SK-N-SH (cell line): ENCODE measurements at places on chromosomes 12 and 14. TPM values are rescaled to one million over a fixed set of nuclear protein-coding genes. Genes with fewer than 3 reads are reported as not detected.

SYCP3 gene
- 0.06 and 0.07 TPM in 2 replicates for polyA plus RNA-seq

ATG2B gene
- polyA plus RNA-seq = 5.8 and 7.5 TPM in 2 replicates

ASIC1 gene
- polyA plus RNA-seq = 24.3 and 28.4 TPM in 2 replicates

- no peaks in the 10 kb centered on the region for H3K27me3 ChIP-seq
- H3K36me3 ChIP-seq = peaks cover 89% of the 10 kb centered on the region
- no peak for DNase-seq
- H3K27ac ChIP-seq = no peak overlapping the region
- no peaks in the 10 kb centered on the region for H3K4me1 ChIP-seq
- no peak overlapping the region for H3K4me3 ChIP-seq
These were observed 107.6 kb downstream of the PLEKHG7 start for GRCh38 chr12:92810370-92810769.

DEGS2 gene
- polyA plus RNA-seq = 0.02 TPM in 2 replicates

DNA sequence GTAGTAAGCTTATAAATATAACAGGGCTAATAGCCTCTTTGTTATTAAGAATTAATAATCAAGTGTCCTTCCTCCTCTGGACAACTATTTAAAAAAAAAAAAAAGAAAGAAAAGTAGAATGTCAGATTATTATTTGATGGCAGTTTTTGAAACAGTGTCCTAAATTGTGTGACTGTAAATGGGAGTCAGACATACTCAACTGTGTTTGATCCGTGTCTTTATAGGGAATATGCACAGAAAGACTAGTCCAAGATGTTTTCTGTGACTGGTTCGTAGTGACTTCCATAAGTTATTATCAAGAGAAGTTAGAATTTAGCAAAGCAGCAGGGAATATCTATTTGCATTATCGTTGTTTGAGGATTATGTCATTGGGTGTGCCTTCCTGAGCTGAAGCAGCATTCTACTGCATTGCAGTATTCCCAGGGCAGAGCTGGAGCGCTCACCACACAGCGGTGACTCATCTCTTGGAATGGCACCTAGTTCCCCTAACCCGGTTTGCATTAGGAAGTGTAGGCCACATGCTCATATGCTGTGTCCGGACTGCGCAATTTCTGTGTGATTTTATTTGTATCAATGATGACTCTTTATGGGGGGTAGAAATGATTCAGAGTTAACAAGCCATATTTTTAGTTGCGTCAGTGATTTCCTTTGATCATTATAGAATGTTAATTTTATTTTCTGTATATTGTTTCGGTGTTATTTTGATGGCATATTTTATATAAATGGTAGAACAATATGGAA lies 7.9 kb downstream of the DYNC1H1 start:
- no peaks in the 10 kb centered on the region for H3K27me3 ChIP-seq
- peaks cover 4% of the 10 kb centered on the region for H3K4me1 ChIP-seq
- H3K36me3 ChIP-seq = peaks cover 17% of the 10 kb centered on the region
- peak; percentile 37 for DNase-seq

GRCh38 chr12:3365463-3366411 lies 125.3 kb upstream of the PRMT8 start:
- peak; percentile 91 for DNase-seq
- no peaks in the 10 kb centered on the region for H3K36me3 ChIP-seq
- H3K27me3 ChIP-seq = peaks cover 49% of the 10 kb centered on the region
- peaks cover 6% of the 10 kb centered on the region; the same call in 1 of the 2 replicates for H3K4me1 ChIP-seq

DNA sequence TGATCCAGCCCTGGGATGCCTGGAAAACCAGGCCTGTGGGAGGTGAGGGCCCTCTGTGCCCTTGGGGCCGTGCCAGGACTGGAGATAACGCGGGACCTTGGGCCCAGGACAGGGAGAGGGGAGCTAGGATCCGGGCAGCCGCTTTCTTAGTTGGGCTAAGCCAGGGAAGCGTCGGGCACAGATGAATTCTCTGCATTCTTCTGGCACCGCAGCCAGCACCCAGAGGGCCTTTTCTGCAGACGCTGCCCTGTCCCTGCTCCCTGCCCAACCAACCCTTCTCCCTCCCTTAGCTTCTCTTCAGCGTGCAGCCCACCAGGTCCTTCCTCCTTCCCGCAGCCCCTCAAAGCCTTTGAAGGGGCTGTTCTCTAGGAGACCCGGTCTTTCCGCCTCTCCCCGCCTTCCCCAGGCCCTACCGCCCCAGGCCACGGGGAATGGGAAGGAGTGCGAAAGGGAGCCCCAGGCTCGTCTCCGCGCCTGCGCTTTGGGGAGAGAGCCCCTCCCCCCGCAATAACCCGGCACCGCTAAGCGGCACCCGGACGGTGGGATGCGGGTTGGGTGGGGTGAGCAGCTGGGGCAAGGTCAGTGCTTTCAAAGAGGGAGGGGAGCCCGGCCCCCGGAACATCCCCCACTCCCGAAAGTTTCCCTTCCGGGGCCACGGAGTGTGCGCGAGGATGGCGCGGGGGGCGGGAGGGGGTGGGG lies 663 bp downstream of the NCKAP5L start:
- peak overlapping the region; percentile 92 for H3K27ac ChIP-seq
- no peaks in the 10 kb centered on the region for H3K27me3 ChIP-seq
- peaks cover 7% of the 10 kb centered on the region; the same call in 1 of the 2 replicates for H3K36me3 ChIP-seq
- peaks cover 29% of the 10 kb centered on the region for H3K4me1 ChIP-seq
- H3K4me3 ChIP-seq = peak overlapping the region; percentile 87

SLCO1B1 gene
- not detected in 2 replicates for polyA plus RNA-seq
